NCI-H1694 treated with DMSO at 0.1 percent for 48 hours (cell line): ENCODE measurements at places on chromosomes 5 and 9.

- DNase-seq = no peak
These were observed 30.3 kb downstream of the NDST1 start for GRCh38 chr5:150538007-150538917.

GRCh38 chr9:114844766-114845165, 38.9 kb upstream of the TNFSF15 start:
- DNase-seq = no peak

- DNase-seq = no peak
These were observed 8.0 kb downstream of the STC2 start for GRCh38 chr5:173320259-173320658.

DNA sequence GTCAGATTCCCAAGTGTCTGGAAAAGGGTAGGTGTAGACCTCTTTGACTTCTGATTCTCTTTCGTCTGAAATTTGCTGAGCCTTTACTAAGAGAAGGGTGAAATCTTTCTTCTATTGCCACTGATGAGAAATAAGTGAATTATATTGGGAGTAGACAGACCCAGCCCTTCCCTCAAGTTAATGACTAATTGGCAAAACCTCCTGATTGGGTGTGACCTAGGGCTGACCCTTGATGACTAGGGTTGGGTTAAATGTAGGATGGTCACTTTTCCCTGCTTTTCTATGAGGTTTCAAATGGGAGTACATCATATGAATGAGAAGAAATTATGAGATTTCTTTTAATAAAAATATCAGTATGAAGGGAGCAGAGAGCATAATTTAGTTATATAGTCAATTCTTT, 73.4 kb upstream of the C5orf46 start:
- no peak for DNase-seq

- no peak for DNase-seq
These were observed 99.9 kb downstream of the MAMDC2 start for GRCh38 chr9:70143394-70144130.

GRCh38 chr5:110977915-110978314, 93.6 kb upstream of the TSLP start:
- no peak for DNase-seq

DNA sequence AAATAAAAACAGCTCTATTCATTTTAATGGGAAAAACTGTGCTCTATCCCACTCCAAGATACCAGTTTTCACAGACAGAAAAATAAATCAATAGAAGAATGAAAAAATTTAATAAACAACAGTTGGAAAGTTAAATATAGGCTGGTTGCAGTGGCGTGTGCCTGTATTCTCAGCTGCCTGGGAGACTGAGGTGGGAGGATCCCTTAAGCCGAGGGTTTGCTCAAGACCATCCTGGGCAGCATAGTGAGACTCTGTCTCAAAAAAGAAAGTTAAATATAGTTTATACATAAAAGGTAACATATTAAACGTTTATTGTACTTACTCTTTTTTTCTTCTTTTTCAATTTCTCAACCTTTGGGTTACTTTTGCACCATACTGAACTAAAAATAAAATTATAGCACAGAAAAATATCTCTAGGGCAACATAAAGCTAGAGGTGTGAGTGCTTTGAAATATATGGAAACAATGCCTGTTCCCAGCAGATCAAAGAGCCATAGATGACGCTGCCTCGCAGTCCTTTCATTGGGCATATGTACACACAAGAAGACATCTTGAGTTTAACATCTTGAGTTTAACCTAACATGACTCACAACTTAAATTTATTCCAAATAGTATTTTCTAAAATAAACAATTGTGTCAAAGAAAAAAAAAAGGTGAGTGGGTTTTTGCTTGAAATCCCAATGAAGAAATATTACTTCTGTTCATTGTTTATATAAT, 25.7 kb upstream of the KLF9 start:
- DNase-seq = no peak

GRCh38 chr5:159504106-159504856, 174.0 kb upstream of the IL12B start:
- no peak for DNase-seq

DNA sequence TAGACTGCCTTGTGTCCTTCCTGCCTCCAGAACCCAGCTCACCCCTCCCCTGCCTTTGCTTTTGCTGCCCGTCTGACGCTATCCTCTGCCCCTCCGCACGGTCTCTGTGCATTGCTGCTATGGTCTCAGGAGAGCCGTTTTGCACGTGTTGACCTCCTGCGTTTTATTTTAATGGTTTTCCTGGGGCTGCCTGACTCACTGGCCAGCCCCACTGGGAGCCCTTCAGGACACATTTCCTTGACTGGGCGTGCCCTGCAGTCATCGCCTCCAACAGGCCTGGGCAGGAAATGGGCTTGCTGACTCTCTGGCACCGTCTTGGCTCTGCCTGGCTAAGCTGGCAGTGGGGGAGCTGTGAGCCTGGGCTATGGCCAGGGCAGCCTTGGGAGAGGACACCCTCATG, 17.9 kb upstream of the ASS1 start:
- DNase-seq = no peak

- no peak for DNase-seq
These were observed 204.9 kb downstream of the GABBR2 start for GRCh38 chr9:98503867-98504266.

DNA sequence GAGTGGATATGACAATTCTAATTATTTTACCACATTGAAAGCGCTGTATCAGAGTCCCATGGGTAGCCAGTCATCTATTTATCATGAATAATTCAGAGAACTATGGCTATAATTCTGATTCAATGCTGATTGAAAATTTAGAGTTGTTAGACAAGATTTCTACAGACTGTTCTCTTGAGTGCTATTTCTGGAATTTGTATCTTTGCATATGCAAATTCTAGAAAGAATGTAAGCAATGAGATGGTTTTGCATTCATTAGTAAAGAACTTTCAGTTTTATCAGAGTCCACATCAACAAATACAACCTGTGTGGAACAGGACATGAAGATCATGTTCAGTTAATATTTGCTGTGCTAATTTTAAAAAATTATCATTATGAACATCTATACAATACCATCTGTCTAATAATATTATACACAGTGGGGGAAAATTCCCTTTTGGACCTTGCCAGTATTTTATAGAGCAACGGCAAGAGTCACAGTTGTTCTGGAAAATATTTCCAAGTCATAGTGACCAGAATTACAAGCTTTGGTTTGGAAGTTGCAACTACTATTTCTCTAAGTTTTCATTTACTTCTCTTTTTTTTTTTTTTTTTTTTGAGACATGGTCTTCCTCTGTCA, 372.7 kb upstream of the PTGER4 start:
- no peak for DNase-seq

- DNase-seq = no peak
These were observed 48.7 kb upstream of the ZNF366 start for GRCh38 chr5:72555871-72556270.

DNA sequence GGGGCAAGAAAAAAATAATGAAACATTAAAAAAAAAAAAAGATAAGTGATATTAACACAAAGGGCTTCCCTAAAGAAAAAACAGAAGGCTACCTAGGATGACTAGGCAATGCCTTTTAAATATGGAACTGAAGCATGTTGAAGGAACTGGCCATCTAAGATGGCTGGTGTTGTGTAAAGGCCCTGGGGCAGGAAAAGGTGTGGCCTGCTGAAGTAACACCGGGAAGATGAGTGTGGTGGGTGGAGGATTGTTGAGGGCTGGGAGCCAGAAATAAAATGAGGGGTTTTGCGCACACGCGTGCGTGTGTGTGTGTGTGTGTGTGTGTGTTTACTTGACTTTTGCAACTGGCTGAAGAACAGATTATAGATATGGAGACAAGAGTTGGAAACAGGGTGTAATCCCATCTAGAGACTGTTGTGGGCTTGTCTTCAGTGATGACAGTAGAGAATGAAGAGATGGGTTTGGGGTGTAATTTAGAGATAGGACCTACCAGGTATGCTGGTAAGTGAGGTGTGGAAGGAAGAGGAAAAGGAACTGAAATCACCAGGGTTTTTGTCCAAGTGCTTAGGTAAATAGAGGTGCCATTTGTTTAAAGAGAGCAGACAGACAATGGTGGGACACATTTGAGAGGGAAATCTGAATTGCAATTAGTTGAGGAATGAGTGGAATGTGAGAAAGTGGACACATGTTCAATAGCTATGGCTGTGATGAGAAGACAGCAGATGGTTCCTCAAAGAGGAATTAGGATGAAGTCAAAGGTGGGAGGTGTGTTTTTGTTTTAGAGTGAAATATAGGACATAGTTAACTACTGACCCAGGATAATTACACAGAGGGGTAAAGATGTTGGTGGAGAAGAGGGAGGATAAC, 33.9 kb downstream of the RAD23B start:
- no peak for DNase-seq

DNA sequence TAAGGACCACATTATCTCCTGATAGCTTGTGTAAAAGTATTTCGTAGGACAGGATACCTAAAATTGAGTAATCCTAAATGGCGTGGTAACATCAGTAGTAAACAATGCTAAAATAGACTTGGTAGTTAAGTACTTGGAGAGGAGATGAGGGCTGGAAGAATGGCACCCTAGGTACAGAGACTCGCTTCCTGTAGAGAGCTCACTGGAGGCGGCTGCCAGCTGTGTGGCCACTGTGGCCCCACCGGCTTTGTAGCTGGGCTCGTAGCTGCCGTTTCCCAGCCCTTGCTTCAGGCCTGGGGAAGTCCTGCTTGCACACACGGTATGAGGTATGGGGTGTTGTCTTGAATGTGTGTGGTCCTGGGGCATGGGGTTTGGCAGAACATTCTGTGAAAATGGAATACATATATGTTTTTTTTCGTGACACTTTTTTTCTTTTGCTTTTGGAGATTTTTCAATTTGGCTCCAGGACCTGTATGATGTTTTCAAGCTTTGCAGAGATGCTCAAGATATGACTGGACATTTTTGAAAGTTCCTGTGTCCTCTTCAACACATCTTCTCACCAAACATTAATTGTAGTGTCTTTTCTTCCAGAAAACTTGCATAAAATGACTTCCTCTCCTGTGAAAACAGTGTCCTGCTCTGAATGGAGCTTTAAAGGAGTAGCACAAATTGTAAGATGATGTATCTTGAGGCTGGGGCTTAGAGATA, 58.0 kb downstream of the RCL1 start:
- no peak for DNase-seq

GRCh38 chr5:176803943-176804498, 6.3 kb upstream of the UNC5A start:
- DNase-seq = no peak

- no peak for DNase-seq
These were observed 74.4 kb upstream of the FCN1 start for GRCh38 chr9:134991808-134992754.

- no peak for DNase-seq
These were observed 414 bp downstream of the WDR38 start for GRCh38 chr9:124853605-124854143.

DNA sequence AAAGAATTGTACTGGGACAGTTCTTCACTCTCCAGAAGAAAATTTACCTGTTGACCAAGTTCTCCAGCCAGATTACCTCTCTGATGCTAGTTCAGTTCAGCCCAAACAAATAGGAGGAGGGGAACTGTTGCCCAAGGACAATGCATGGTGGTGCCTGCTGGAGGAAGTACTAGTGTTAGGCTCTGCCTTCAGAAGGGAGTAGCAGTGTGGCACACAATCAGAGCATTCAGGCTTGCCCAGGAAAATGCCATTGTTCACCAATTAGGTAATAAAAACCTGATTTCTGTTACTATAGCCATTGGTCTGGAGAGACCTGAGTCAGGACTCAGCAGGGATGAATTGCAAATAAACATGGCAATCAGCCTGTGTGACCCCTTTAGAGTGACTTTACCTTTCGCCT, 720.8 kb upstream of the ZNF608 start:
- DNase-seq = no peak

DNA sequence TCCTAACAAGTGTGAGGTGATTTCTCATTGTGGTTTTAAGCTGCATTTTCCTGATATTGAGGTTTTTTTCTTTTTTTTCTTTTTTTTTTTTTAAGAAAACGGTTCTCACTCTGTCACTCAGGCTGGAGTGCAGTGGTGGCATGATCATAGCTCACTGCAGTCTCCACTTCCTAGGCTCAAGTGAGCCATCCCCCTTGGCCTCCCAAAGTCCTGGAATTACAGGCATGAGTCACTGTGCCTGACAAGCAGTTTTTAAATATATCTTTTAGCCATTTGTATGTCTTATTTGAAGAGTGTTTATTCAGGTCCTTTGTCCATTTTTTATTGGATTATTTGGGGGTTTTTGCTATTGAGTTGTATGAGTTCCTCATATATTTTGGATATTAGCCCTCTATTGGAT, 53.8 kb downstream of the GCNT1 start:
- no peak for DNase-seq

GRCh38 chr5:124474528-124475215, 271.8 kb downstream of the ZNF608 start:
- DNase-seq = peak; percentile 51

GRCh38 chr5:31638345-31638744, 586 bp upstream of the PDZD2 start:
- no peak for DNase-seq

DNA sequence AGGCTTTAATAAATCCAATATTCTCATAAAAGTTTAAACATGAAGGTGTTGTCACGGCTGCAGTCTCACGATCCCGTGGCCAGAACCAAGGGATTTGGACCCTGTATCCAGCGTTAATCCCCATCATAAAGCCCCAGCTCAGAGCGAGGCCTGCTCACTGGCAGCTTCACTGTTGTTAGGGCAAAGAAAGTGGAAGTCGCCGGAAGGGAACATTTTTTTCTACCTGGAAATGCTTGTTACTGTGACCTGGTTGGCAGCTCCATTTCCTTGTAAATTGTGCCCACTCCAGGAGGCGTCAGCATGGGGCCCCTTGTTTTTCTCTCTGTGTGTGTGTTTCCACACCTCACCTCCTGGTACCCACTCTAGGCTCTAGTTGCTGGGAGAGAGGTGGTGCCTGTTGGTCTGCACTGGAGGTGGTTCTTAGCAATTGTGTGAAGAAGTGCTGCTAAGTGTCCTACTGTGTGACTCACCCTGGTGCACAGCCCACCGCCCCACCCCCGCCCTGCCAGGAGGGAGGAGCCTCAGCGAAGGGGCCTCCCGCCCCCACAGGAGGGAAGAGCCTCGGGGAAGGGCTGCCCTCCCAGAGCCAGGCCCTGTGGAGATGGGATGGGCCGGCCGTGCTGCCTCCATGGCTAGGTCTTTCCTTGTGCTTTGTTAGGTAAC, 105.1 kb downstream of the EHMT1 start:
- DNase-seq = no peak

DNA sequence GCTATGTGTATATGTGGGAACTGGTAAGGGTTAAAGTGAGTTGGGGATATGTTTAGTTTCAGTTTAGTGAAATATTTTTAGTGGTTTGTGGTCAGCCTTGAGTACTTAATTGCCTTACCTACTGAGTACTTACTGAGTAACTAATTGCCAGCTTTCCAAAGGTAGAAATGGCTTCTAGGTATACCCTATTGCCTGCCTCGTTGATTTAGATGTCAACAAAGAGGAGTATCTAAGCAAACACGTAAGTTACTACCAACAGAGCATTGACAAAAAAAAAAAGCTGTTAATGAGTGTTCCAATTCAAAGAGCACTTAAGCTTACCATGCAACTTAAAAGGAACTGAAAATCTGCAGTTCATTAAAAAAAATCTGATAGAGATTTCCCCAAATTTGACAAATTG, 8.8 kb downstream of the ATP10B start:
- DNase-seq = no peak
